ENCODE measurements at places on chromosomes 12 and 14.

- no peak for DNase-seq
Observed at GRCh38 chr12:61563665-61564450, 696.3 kb upstream of the USP15 start.

DNA sequence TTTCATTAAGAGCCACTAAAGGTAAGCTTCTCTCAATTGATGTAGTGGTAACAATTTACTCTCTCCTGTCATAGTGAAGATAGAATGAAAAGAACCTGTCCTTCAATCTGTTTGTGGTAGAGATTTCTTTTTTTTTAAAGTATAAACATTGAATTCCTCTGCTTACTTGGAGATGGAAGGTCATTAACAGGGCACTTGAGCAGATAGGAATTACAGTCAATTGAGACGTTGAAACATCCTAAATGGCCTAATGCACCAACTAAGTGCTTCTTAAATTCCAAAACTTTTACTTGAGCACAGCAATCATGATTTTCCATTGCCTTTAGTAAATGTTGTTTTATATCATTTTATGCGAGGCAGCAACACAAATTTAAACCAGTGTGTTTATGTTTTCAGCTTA is 241.4 kb downstream of the FOXG1 start:
- no peak for DNase-seq

GRCh38 chr12:109446-109845 is 42.9 kb downstream of the IQSEC3 start:
- no peak for DNase-seq

GRCh38 chr14:60722357-60723115 is 1.6 kb downstream of the SIX4 start:
- peak; percentile 1 for DNase-seq

- DNase-seq, result no peak
Observed at GRCh38 chr14:49679271-49679670, 8.7 kb downstream of the POLE2 start.

- DNase-seq, result no peak
Observed at GRCh38 chr14:104109731-104110361, 24.3 kb downstream of the ASPG start.

DNA sequence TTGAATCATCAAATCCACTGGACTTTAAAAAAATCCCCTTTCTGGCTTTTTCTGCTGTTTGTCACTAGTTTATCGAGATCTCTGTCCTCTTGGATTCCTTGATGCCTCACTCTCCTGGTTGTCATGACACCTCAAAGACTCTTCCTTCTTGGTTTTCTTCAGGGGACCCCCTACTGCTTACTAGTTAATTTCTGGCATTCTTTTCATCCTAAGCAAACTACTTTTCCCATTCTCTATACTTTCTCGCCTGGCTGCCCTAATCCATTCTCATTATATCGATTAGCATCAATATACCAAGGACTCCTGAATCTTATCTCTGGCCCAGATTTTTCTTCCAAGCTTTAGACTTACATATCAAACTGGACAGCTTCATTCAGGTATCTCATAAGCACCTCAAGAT is 98.6 kb downstream of the NEDD1 start:
- DNase-seq, result no peak

DNA sequence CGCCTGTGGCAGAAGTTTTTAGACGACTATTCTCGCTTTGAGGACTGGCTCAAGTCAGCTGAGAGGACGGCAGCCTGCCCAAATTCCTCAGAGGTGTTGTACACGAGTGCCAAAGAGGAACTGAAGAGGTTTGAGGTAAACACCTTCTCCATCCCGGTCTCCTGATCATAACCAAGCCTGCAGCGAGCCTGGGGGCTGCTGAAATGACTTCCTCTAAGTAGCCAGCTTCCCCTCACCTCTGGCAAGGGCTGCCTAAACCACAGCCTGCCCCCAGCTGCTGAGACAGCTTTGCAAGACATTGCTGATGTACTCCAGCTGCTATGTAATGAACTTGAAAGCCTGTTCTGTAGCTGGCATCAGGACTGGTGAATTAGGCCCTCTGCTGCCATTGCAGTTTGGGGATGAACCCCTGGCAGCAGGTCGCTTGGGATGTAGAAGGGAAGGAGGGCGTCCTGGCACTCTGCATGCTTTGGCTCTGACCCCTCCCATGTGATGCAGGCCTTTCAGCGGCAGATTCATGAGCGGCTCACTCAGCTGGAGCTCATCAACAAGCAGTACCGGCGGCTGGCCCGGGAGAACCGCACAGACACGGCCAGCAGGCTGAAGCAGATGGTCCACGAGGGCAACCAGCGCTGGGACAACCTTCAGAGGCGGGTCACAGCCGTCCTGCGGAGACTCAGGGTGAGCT is 84.6 kb downstream of the ESR2 start:
- DNase-seq, result no peak

GRCh38 chr12:110252716-110253115 is 28.3 kb upstream of the ATP2A2 start:
- no peak for DNase-seq

DNA sequence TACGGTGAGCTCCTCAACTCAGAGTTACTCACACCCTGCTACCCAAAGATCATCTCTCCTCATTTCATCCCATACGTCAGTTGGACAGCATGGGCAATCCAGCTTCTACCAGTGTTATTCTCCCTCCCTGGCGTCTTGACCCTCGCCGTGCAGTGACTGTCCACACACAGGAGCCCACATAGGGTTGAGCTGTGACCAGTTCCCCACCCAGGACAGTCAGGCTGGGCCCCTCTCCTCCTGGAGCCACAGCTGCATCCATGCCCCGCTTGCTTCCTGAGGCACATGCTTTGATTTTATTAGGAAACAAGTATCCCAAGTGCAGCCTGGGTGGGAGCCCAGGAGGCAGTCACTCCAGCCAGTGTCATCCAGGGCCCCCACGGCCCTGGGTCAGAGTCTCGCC is 140.3 kb upstream of the SFSWAP start:
- DNase-seq, result no peak

- DNase-seq, result no peak
Observed at GRCh38 chr12:100574187-100575074, 947 bp downstream of the GAS2L3 start.

DNA sequence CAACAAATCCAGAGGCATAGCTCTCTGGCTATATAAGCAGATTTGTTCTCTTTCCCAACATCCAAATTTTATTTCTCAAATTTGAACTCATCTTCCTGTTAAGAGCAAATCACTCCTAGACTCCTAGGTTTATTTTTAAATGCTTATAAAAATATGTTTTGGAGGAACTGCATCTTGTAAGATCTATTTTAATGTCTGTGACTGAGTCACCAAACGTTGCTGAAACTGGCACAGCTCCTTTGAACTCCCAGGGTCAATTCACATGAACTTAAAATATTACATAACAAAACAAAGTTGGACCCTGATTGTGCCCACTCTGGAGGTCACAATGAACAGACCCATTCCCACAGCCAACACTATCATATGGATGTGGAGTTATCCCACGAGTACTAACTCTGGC is 23.9 kb downstream of the ANAPC7 start:
- no peak for DNase-seq

DNA sequence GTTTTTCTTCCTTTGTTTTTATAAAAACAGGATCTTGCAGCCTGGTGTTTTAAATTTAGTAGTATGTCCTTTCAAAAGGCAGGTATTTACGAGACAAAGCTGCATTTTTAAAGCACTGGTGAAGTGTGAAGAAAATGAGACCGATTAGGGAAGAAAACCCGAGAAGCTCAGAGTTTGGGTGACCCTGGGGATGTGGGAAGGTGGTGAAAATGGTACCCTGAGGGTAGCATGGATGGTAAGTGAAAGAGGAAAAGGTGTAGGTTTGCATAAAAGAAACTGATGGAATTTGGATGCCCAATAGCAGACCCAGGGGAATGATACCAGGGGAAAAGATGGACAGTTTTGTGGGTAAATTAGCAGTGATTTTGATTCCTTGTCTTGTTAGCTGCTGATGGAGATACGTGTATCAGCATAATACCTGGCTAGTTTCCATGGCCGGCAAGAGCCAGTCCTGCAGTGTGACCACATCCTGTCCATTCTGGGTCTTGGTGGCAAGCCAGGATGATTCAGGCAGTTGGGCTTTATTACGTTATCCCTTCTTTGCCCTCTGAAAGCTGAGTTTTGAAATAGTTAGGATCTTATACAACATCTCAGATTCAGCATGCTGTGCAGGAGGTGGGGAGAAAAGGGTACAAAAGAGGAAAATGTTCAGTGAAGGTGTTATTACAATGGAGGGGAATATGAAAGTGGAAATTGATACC is 8.9 kb downstream of the BICD1 start:
- no peak for DNase-seq

- no peak for DNase-seq
Observed at GRCh38 chr14:66383771-66384170, 102.4 kb upstream of the CCDC196 start.

GRCh38 chr12:49929581-49929980 is 21.0 kb upstream of the AQP2 start:
- no peak for DNase-seq

DNA sequence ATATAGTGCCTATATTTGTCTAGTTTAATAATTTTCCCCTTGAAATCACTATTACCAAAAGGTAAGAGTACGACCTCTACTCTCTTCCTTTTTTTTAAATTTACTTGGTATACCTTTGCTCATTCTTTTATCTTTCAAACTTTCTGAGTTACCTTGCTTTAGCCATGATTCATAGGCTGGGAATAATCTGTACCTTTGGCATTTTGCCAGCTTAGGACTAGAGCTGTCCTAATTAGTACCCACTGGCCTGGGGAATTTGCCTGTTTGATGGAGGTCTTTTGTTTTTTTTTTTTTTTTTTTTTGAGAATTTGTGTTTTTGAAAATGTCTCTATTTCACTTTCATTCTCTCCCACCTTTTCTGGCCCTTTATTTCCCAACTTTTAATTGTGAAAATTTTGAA is 8.7 kb upstream of the SLC4A8 start:
- no peak for DNase-seq

GRCh38 chr12:20807192-20808080 is 3.1 kb upstream of the SLCO1B3 start:
- DNase-seq, result no peak

DNA sequence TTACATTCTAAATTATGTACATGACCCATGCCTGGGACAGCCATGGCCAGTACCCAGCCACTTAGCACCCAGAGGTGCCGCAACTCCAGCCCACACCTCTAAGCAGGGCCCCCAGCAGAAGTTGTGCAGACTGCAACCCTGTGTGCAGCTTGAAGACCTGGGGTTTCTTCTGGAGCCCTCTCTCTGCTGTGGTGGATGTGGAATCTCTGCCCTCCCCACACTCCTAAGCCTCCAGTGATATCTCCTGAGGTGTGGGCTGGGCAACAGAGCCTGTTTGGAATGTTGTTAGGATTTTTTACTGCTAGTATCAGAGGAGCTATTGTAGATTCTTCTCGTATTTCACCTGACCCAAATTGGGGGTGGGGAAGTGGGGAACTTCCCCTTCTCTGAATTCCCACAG is 59.4 kb upstream of the TUNAR start:
- DNase-seq, result no peak

- DNase-seq, result no peak
Observed at GRCh38 chr14:89425931-89426330, 8.9 kb upstream of the FOXN3 start.

- DNase-seq, result no peak
Observed at GRCh38 chr14:38217553-38217952, 9.8 kb downstream of the SSTR1 start.

DNA sequence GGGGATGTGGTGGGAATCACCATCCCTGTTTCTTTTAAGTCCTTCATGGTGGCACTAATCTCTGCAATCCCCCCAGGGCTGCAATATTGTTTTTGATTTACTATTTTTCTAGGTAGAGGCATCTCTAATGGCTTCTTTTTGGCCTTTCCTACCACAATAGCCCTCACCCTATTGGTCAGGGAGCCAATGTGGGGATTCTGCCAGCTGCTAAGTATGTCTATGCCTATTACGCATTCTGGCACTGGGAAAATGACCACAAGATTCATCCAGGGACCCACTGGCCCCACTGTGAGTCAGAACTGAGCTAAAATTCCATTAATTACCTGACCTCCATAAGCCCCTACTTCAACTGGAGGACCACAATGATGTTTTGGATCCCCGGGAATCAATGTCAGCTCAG is 15.9 kb upstream of the GLIPR1L2 start:
- DNase-seq, result no peak

- DNase-seq, result no peak
Observed at GRCh38 chr12:103799857-103800771, 40.9 kb downstream of the NT5DC3 start.

DNA sequence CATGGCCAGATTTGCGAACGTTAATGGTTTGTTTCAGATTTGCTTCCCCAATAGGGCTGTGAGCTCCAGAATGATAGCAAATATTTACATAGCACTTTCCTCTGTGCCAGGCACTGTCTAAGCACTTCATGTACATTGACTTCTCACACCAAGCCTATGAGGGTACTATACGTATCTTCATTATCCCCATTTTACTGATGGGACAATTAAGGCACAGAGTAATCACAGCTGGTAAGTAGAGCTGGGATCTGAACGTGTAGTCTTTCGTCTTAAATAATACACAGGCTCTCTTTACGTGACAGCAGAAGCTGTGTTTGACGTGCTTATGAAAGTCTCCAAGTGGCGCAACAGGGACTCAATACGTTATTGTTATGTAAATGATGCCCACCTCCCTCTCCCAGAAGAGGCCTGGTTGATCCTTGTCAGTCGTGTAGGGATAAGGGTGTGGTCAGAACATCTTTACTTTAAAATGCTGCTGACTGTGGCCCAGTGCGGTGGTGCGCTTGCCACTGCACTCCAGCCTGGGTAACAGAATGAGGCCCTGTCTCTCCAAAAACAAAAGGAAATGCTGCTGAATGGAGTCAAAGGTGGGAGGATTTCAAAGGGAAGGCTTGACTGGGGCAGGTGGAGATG is 66.3 kb upstream of the TCL1B start:
- no peak for DNase-seq

- DNase-seq, result no peak
Observed at GRCh38 chr12:116071555-116072230, 205.8 kb downstream of the MED13L start.

- DNase-seq, result no peak
Observed at GRCh38 chr14:50792634-50793068, 38.3 kb downstream of the NIN start.

DNA sequence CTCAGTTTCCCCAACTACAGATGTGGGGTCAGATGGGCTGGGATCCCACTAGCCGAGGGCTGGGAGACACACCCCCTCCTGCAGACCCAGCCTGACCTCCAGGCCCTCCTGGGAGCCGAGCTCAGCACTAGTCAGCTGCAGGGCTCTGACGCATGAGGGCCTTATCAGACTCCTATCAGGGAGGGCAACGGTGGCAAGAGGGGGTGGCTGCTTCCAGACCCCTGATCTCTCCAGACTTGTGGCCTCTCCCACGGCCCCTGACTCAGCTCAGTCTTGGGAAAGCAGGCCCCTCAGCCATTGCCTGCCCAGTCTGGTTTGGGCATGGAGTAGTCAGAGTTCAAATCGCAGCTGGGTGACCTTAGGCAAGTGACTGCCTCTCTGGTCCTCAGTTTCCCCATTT is 2.5 kb downstream of the RASAL1 start:
- no peak for DNase-seq

- no peak for DNase-seq
Observed at GRCh38 chr14:57987596-57988300, 121.9 kb upstream of the SLC35F4 start.

- no peak for DNase-seq
Observed at GRCh38 chr12:92437452-92437851, 265.3 kb upstream of the PLEKHG7 start.

Data from CD8-positive, alpha-beta memory T cell (primary cell).